Myocyte (in vitro differentiated cells): ENCODE measurements at places on chromosomes 7 and 10.

DNA sequence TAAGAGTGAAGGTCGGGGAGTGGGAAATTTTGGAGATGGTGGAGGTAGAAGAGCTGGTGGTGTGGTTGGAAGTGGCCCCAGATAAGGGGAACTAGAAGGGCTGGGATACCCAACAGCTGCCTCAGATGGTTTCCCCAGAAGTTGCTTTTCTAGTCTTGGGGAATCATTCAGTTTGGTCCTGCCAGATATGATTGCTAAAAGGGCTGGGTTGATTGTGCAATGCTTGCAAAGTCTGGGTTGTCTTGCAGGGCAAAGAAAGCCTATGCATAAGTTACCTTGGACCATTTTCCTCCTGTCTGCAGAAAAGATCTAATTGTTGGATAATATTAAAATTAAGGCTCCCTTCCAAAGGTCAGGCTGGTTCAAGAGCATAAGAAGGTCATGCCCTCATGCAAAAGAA, 213.8 kb upstream of the ZNF804B start:
- DNase-seq = no peak

GRCh38 chr10:1116051-1116450, 59.9 kb downstream of the WDR37 start:
- no peak for DNase-seq

DNA sequence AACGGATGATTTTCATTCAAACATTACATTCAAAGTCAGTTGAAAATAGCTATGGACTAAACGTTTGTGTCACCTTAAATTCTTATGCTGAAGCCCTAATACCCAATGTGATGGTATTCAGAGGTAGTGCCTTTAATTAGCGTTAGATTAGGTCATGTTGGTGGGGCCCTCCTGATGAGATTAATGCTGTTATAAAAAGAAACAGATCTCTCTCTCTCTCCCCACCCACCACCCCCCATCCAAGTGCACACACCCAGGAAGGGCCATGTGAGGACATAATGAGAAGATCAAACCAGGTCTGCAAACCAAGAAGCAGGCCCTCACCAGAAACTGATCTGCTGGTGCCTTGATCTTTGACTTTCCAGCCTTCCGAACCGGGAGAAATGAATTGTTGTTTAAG, 44.2 kb downstream of the ZNF438 start:
- DNase-seq = no peak

DNA sequence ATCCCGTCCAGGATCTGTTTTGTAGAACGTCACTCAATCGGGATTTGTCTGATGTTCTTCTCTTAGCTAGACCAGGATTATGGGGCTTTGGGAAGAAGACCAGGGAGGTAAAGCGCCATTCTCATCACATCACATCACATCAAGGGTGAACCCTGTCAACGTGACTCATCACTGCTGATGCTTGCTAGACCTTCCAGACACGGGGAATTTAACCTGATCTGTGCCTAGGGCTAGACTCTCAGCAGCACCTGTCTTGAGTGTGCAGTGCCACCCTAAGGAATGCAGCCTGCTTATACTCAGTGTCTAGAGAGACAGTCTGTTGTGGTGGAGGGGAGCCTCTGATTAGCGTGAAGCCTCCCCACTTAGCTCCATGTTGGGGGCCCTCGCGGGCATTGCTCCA, 678.6 kb upstream of the FOXK1 start:
- no peak for DNase-seq

- DNase-seq = no peak
Measured at GRCh38 chr7:105821527-105821926, 54.9 kb downstream of the ATXN7L1 start.

GRCh38 chr7:2649139-2649838, 17.5 kb downstream of the TTYH3 start:
- peak; percentile 31 for DNase-seq

- peak; percentile 77 for DNase-seq
Measured at GRCh38 chr10:110137142-110137545, 70.3 kb upstream of the MXI1 start.

- DNase-seq = no peak
Measured at GRCh38 chr7:15128716-15129115, 226.2 kb upstream of the DGKB start.

DNA sequence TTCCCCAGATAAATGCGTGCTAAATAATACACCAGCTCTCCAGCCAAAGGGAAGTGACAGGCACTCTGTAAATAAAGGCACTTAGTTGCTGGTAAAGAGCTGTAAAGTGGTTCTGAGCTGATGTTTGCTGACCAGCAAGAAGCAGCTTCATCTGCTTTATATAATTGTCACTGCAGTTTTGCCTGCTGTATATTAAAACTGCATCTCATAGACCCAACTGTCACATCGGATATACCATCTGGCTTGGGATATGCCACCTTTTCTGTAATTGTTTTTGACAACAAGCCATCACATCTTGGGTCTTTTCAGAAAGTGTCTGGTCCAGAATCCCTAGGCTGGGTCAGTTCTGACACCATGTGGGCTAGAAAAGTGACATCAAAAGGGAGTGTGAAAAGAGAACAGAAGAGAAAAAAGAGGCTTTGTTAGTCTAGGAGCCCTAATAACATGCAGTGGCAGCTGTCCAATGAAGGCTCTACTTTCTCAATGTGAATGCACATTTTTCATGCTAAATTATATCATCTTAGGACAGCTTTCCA, 697.6 kb downstream of the KCNMA1 start:
- DNase-seq = no peak
